Stimulated activated CD8-positive, alpha-beta memory T cell treated with anti-CD3 and anti-CD28 coated beads, Interleukin-15, amount 100 ng/mL, for 48 hours (primary cell): ENCODE measurements at places on chromosomes 5 and 9.

- DNase-seq: no peak
Measured at GRCh38 chr5:55416306-55416705, 108.5 kb downstream of the MTREX start.

DNA sequence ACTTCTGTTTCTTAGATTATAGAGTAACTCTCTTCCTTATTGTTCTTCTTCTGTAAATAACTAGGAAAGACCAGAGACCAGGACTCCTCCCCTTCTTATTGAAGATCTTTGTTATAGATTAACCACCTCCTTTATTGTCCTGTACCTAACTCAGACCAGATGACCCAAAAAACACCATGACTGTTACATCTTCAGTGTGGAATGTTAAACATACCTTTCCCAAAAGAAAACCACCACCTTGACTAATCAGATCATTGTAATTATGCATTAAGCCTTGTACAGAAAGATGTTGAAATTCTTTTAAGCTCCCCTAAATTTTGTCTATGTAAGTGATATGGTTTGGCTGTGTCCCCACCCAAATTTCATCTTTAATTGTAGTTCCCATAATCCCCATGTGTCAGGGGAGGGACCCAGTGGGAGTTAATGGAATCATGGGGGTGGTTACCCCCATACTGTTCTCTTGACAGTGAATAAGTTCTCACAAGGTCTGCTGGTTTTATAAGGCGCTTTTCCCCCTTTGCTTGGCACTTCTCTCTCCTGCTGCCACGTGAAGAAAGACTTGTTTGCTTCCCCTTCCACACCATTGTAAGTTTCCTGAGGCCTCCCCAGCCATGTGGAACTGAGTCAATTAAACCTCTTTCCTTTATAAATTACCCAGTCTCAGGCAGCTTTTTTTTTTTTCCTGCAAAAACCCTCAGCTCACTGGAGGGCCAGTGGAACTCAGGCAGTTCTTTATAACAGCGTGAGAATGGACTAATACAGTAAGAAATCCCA, 26.3 kb downstream of the ARSB start:
- DNase-seq: no peak

GRCh38 chr9:99253134-99253533, 31.1 kb downstream of the SEC61B start:
- no peak for DNase-seq

DNA sequence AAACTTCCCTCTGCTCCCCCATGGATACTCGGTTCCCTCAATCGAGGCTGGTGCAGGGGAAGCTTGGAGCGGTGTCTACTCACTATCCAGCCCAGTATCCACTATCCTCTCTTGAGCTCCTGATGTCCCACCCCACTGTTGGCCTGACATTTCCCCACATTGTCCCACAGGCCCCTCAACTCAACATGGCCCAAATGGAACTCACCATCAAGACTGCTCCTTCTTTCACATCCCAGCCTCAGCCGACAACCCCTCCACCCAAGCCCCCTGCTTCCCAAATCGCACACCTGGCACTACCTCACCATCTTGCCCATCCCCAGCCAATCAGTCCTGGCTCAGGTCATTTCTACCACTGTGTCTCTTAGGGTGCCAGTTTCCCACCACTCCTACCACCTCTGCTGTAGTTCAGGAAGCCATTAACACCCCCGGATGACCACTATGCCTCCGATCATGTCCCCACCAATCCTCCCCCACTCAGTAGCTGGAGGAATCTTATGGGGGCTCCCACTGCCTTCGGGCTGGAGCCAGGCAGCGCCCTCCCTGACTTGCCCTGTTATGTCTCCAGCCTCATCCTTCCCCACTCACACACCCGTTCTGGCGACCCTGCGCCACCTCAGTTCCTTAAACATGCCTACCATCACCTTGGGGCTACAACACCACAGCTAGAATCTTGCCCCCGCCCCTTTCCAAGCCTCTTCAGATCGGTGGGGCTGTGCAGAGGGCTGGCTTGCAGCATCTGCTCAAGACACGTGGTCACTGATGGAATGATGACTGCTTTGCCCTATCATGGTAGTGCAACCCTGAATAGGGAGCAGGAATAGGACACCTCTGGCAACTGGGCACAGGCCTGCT, 273.6 kb downstream of the FSTL4 start:
- DNase-seq: no peak

- no peak for DNase-seq
Measured at GRCh38 chr5:165497707-165498106, 1992.3 kb downstream of the MAT2B start.

DNA sequence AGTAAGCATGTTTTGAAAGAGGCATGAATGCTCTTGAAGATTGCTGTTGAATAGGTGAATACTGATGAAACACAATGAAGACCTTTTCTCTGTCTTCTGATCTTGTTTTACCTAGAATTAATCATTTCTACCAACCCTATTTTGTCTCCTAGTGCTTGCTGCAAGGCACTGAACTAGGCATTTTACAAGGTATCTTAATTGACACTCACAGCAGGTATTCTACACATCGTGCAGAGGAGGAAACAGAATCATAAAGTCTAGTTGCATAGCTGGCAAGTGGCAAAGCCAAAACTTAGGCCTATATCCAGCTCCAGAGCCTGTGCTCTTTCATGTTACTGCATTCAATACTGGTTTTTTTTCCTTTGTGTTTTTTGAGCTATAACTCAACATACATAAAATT, 50.7 kb downstream of the CTNNA1 start:
- DNase-seq: no peak

DNA sequence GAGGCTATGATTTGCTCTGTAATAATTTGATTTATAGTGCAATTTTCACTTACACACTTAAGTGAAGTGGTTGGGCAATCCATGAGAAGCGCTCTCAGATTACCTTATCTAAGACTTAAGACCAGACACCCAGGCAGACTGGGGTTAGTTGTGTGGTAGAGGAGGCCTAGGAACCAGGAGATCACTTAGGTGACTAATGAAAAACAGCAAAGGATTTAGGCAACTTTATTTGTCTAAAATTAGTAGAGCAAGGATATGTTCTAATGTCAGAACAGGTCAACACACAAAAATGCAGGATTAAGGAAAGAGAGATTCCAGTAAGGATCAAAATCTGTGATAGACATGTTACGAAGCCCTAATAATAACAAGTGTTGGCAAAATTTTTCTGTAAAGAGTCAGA, 913.8 kb downstream of the TLE1 start:
- no peak for DNase-seq
